ENCODE measurements at places on chromosomes 5 and 9.

DNA sequence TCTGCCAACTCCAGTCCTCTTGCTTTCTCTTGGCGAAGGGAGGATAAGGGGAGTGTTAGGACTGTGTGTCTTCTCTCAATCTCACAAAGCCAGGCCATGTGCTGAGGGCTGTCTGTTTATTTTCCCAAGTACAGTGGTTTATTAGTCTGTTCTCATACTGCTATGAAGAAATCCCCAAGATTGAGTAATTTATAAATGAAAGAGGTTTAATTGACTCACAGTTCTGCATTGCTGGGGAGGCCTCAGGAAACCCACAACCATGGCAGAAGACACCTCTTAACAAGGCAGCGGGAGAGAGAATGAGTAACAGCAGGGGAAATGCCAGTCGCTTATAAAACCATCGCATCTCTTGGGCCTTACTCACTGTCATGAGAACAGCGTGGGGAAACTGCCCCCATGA is 36.2 kb upstream of the CKS2 start:
- no peak for DNase-seq

DNA sequence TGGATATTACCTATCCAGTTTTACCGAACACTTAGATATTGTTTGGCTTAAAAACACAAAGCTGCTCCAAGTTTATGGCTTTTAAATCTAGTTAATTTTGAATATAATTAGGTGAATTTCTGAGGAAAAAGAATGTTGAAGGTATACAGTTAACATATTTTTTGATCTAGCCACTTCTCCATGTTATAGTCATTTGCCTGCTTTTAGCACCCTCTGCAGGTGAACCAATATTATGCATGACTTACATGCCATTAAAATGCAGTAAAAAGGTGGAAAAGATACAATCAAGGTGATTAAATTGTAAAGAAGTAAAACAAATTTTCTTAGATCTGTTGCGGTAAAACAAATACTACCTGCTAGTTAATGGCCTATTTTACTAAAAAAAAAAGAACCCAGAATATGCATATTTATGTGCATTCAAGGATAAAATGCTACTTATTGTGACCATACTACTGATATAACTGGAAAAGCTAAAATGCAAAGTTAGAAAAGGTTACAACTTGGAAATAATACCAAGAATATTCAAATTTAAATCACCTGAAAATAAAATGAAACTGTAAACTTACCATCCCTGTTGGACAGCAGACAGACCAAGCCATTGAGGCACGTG is 132.1 kb downstream of the AP3B1 start:
- no peak for DNase-seq

GRCh38 chr9:112861155-112861554 is 29.5 kb downstream of the SLC46A2 start:
- DNase-seq, result no peak

- no peak for DNase-seq
Measured at GRCh38 chr5:39102684-39103155, 28.5 kb upstream of the RICTOR start.

DNA sequence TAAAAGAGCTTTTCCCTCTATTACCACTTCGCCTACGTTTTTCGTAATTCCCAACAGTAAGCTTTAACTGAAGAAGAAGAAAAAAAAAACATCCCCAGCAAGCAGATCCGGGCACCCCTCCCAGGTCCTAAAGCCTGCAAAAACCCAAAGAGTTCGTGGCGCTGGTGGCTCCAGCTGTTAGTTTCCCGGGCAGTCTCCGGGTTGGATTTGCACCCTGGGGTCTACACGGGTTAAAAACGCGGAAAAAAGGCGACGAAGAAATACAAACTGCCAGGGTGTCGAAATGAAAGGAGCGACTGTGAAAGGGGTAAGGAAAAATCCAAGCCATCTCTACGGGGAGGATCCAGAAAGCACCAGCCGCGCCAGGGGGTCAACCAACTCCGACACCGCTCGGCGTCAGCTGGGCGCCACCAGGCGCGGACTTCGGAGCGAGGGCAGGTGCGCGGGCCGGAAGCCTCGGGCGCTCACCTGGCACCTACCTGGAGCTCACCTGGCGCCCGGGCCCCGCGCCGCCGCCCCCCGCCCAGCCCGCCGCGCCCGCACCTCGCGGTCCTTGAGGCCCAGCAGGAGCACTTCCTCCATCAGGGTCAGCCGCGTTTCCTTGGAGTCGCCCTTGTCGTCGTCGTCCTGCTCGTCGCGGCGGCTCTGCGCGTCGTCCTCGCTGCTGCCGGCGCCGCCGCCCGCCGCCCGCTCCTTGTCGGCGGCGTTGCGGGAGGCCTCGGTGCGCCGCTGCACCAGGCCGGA is 680 bp downstream of the GOLPH3 start:
- DNase-seq, result peak; percentile 8

DNA sequence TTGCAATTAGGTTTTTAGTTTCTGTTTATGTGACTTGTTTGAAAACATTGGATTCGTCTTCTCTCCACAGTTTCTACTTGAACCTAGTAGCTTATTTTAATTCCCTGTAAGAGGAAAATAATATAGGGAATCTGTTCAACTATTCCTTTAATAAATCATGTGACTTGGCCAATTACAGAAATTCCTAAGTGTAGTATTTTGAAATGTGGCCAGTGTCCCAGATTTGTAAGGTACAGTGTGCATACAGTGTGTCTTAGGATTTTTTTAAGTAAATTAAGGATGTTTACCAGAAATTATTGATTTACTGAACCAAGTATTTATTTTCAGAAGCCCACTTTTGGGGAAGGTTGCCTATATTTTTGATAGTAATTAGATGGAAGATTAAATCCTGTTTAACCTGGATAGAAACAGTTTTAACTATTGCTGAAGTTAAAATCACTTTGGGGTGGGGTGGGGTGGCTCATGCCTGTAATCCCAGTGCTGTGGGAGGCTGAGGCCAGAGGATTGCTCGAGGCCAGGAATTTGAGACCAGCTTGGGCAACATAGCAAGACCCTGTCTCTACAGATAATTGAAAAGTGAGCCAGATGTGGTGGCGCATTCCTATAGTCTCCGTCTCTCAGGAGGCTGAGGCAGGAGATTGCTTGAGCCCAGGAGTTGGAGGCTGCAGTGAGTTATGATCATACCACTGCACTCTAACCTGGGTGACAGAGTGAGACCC is 36.9 kb downstream of the G3BP1 start:
- DNase-seq, result no peak

DNA sequence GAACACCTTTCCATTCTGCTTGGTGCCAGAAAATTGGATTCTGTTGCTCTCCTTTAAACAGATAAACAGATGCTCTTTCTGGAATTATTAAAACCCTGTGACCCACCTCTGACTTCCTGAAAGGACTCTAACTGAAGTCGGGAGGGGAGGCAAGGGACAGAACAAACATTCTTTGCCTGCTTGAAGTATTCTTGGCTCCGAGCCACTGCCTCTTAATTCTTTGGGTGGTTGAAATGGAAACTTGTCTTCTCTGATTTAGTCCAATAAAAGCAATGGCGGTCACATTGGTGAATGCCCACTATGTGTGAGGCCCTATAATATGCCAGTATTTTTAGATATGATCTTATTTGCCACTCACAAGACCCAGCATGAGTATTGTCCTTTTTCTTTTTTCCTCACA is 236.8 kb downstream of the SLIT3 start:
- DNase-seq, result no peak

- no peak for DNase-seq
Measured at GRCh38 chr5:107670932-107671741, at the start of gene EFNA5. Gene EFNA5 (minus strand): TSS chr5:107670937.

DNA sequence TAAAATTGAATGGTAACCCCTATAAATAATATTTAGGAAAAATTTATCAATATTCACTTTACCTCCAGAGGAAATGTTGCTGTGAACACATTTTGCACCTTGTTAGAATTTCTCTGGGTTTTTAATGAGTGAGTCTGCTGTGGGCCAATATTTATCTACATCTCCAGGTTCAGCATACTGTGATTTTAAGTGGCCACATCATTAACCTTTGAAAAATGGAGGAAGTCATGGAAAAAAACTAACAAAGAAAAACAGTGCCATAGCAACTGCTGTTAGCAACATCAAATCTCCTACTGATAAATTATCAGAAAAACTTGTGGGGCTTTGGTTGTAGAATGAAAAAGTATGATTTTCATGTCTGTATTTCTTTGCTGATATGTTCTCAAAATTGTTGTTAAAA is 55.0 kb downstream of the CD180 start:
- no peak for DNase-seq

GRCh38 chr5:150729859-150730258 is 29.0 kb downstream of the DCTN4 start:
- no peak for DNase-seq

GRCh38 chr9:118670011-118670953 is 699.0 kb downstream of the BRINP1 start:
- no peak for DNase-seq

- no peak for DNase-seq
Measured at GRCh38 chr9:131117121-131117761, 8.1 kb upstream of the NUP214 start.

GRCh38 chr9:81592887-81593266 is 96.5 kb downstream of the TLE1 start:
- DNase-seq, result no peak

- DNase-seq, result no peak
Measured at GRCh38 chr5:62256161-62257019, 49.6 kb upstream of the KIF2A start.

DNA sequence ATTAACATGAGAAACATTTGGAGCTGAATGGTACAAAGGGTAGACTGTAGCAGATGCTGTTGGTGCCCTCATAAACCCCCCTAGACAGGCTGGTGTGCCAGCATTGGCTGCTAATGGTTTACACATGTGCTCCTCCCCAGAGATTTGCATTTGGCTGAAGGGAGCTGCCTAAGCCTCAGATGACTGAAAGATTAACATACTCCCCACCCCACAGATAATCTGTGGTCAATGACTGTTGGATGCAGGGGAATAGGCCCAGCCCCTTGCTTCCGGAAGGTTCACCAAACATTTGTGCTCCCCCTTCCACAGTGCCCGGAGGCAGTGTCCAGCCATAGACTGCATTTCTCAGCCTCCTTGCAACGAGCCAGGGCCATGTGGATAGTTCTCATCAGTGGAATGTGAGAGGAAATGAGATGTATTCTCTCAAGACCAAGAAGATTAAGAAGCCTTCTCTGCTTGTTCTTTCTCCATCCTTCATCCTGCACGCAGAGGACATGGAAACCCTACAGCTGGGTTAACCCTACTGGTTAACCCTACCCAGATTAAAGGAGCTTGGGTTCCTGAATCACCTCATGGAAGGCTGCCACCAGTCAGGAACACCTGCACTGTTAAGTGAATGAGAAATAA is 79.6 kb downstream of the PHAX start:
- no peak for DNase-seq

GRCh38 chr5:60699609-60700415 is at the start of gene DEPDC1B:
Gene DEPDC1B (minus strand): TSS chr5:60700166. CDS start chr5:60700093, 73 bp downstream.
- peak; percentile 73 for DNase-seq

- peak; percentile 21 for DNase-seq
Measured at GRCh38 chr5:150486402-150487198, 21.3 kb upstream of the NDST1 start.

GRCh38 chr9:5897851-5898250 is 7.2 kb downstream of the MLANA start:
- no peak for DNase-seq

- no peak for DNase-seq
Measured at GRCh38 chr5:88875341-88876234, 7.4 kb downstream of the MEF2C start.

GRCh38 chr9:93711002-93711401 is 134.6 kb downstream of the PHF2 start:
- DNase-seq, result no peak

- no peak for DNase-seq
Measured at GRCh38 chr5:76838481-76839261, 11.1 kb upstream of the S100Z start.
